LHCN-M2 (cell line): ENCODE measurements at places on chromosomes 13 and 19. TPM values are rescaled to one million over a fixed set of nuclear protein-coding genes. Genes with fewer than 3 reads are reported as not detected.

The ZNF468 gene
- 24.2 and 25.8 TPM in 2 replicates for total RNA-seq

GRCh38 chr19:58581227-58582141 is 8.3 kb upstream of the MZF1 start:
- DNase-seq: peak; percentile 89

The ZNF761 gene
- total RNA-seq: 11.8 and 16.1 TPM in 2 replicates

DNA sequence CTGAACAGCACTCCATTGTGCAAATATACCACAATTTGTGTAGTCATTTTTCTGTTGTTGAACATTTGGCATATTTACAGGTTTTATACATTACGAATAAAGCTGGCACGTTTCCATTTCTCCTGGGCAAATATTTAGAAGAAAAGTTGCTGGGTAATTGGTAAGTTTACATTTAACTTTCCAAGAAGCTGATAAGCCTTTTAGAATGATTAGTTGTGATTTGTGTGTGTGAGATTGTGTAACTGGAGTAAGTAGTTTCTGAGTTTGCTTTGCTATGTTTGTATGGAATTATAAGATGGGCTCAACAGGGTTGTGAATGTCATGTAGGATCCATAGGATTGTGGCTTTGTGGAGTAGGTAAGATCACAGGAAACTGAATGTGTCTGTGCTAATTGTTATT is 1.6 kb upstream of the ZNF529 start:
- DNase-seq: no peak

DNA sequence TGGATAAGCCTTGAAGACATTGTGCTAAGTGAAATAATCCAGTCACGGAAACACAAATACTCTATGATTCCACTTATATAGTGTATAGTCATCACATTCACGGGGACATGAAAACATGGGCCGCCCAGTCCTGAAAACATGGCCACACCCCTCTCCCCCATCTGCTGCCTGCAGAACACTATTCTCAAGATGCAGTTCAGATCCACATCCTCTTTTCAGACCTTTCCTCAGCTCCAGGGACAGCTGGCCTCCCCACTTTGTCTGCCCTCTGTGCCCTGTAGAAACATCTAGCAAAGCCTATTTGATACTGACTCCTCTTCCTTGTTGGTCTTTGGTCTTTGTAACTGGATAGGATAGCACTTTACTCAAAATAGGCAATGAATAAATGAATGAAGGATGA is 8.3 kb downstream of the RFX2 start:
- DNase-seq: no peak

GRCh38 chr13:24997367-24997967 is 98.5 kb upstream of the PABPC3 start:
- peak; percentile 28 for DNase-seq

The ZNF91 gene
- total RNA-seq: 15.7 and 19.3 TPM in 2 replicates

The PROZ gene
- total RNA-seq: not detected in 2 replicates

The FLT3LG gene
- 2.6 and 4.6 TPM in 2 replicates for total RNA-seq

The LHB gene
- not detected in 2 replicates for total RNA-seq
